Osteocyte (in vitro differentiated cells): ENCODE measurements at places on chromosomes 1 and 21.

GRCh38 chr1:212749821-212750535, 41.6 kb downstream of the NSL1 start:
- DNase-seq, result no peak

DNA sequence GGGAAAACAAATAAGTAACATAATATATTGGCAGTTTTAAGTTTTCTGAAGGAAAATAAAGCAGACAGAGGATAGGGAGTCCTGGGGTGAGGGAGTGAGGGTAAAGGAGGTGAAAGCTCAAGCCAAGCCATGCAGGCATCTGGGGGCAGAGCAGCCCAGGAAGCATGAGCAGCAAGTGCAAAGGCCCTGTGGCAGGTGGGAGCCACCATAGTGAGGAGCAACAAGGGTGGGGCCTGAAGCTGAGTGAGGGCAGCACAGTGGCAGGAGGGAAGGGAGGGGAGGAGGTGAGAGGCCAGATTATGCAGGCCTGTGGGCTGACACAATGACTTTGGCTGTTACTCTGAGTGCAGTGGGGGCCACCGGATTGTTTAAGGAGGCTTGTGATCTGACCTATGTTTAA, 138.8 kb upstream of the TNR start:
- DNase-seq, result no peak

DNA sequence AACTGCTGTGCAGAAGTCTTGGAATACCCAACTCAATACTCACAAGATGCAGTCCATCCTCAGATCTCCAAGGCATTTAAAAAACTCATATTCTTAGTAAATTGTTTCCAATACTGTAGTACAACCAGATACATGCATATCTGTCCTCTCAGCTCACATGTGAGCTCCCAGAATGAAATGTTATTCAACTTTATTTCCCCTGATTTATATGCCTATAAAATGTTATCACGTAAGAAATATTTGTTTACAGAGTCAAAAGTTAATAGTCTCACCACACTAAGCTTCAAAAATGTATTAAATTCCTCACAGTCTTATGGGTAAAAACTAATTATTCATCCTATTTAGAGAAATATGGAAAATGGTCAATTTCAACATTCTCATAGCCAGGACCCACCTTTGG, 56.6 kb downstream of the LTN1 start:
- no peak for DNase-seq

- peak; percentile 91 for DNase-seq
Observed at GRCh38 chr21:45874716-45875415, 106.7 kb upstream of the COL6A1 start.

DNA sequence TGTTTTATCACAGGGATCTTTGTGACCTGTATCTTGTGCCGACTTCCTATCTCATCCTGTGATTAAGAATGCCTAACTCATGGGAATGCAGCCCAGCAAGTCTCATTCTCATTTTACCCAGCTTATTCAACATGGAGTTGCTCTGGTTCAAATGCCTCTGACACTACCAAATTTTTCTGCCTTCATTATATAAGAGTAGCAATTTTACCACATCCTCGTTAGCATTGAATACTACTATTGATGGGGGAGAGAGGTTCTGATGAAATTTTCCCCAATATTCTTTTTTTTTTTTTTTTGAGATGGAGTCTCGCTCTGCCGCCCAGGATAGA, 44.5 kb upstream of the PPIH start:
- DNase-seq, result no peak

GRCh38 chr1:5938101-5938646, 54.1 kb downstream of the NPHP4 start:
- peak; percentile 83 for DNase-seq

DNA sequence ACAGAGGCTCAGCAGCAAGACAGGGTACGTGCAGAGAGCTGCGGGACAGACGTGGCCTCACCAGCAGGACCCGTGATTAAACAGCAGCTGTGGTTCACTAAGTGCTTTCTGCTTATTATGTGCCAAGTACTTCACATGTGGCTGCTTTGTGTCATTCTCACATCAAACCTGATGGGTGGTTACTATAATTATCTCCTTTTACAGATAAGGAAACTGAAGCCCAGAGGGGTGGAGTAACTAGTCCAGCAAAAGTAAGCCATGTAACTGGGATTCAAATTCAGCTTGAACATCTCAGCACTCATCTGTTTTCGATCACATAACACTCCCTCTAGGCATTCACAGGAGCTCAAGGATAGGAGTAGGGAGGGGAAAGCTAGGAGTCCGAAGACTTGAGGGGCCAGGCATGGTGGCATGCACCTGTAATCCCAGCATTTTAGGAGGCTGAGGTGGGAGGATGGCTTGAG, 50.8 kb upstream of the CLIC4 start:
- no peak for DNase-seq

GRCh38 chr1:44151332-44151731, 9.9 kb upstream of the KLF18 start:
- no peak for DNase-seq

DNA sequence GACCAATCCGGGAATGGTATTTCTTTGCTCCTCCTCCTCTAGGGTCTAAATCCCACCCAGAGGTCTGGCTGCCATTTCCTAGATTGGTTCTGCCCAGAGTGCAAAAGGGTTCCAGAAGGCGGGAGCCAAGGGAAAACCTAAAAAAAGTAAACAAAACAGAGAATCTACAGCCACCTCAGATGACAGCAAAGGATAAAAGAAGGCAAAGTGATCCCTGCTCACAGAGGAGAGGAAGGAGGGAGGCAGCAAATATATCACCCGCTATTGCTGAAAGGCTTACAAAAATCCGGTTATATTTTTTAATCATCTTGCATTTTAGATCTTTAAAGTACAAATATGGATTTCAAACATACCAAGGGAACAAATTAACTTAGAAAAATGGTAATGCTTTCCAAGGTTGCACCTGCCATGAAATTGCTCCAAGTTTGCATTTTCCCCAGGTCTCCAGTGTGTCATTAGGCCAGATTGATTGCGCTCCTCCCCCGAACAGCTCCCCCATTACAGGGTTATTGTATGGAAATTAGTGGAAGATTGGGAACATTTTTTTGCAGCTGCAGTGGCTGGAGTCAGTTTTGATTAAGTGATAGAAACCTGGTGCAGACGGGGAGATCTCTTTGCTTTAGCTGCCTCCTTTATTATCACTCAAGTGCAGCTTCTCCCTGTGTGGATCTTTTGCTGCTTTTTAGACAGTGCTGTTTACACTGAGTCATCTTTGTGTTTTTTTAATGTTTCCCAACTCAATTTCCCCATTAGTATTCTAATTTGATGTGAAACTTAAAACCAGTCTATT, 280.5 kb upstream of the CAMK1G start:
- DNase-seq, result no peak

- no peak for DNase-seq
Observed at GRCh38 chr1:39129514-39129913, 75.0 kb upstream of the MACF1 start.

GRCh38 chr1:8866792-8867415, 11.6 kb downstream of the ENO1 start:
- no peak for DNase-seq

GRCh38 chr1:182215764-182216163, 154.3 kb upstream of the ZNF648 start:
- DNase-seq, result no peak

DNA sequence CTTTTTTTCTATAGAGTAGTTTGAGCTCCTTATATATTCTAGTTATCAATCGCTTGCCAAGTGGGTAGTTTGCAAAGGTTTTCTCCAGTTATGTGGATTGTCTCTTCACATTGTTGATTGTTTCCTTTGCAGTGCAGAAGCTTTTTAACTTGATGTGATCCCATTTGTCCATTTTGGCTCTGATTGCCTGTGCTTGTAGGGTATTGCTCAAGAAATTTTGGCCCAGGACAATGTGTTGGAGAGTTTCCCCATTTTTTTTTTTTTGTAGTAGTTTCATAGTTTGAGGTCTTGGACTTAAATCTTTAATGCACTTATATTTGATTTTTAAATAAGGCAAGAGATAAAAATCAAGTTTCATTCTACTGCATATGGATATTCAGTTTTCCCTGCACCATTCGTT, 774.8 kb upstream of the ADAMTS5 start:
- no peak for DNase-seq
